H1 (cell line): ENCODE measurements at places on chromosomes 12 and 14. TPM values are rescaled to one million over a fixed set of nuclear protein-coding genes. Genes with fewer than 3 reads are reported as not detected.

The OVCH1 gene
- 0.07 and 0.10 TPM in 2 replicates for total RNA-seq

The FGF6 gene
- not detected in 2 replicates for total RNA-seq

The ALKBH2 gene
- 22.5 and 25.9 TPM in 2 replicates for total RNA-seq

The CIDEB gene
- total RNA-seq = not detected in 2 replicates

The OR10P1 gene
- total RNA-seq = not detected in 2 replicates

The APPL2 gene
- total RNA-seq = 19.0 and 22.9 TPM in 2 replicates

The E2F7 gene
- 18.5 and 25.2 TPM in 2 replicates for total RNA-seq

The LGR5 gene
- 0.15 and 0.19 TPM in 2 replicates for total RNA-seq

The MSI1 gene
- total RNA-seq = 51.9 and 53.1 TPM in 2 replicates

The PTPN6 gene
- 25.7 and 28.4 TPM in 2 replicates for total RNA-seq

The SCN8A gene
- 10.7 and 12.0 TPM in 2 replicates for total RNA-seq

The SLC17A8 gene
- 0.11 and 0.30 TPM in 2 replicates for total RNA-seq

The OTUB2 gene
- total RNA-seq = 4.1 and 4.2 TPM in 2 replicates

The GPR84 gene
- not detected in 2 replicates for total RNA-seq

The TMPRSS12 gene
- not detected in 2 replicates for total RNA-seq

- DNase-seq = no peak
These were observed 2.4 kb downstream of the ABCB9 start for GRCh38 chr12:122963941-122964265.

DNA sequence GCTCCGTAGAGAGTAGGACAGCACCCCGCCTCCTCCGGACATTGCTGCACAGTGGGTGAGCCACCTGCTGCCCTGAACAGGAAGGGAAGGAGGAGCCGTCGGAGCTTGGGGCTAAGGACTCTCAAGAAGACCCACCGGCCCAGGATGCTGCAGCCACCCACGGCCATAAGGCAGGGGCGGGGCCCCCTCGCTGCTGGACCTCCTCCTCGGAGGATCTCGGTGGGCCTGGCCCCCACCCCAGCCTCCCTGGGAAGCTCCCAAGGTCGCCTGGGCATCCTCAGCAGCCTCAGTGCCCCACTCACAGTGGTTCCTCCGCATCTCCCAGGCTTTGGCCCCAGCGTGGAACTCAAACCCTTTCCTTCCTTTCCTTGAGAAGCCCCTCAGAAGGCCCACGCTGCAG is 68.6 kb upstream of the DIO3 start:
- DNase-seq = no peak

DNA sequence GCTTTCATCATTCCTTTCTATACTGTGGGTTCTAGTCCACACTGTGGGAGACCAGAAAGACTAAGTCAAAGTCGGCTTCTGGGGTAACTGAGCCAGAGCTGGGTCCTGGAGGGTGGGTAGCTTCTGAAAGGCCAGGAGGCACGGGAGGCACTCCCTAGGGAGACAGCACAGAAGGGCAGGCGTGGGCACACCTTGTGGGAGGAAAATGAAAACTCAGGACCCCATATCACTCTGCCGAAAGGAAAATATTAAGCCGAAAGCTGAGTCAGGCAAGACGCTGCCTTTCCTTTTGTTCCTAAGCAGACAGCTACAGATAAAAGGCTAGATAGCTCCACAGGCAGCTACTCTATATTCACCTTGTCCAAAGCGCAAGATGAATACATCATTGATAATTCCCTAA is 20.7 kb downstream of the ANO2 start:
- no peak for DNase-seq

GRCh38 chr12:76878099-76878898 is 520 bp downstream of the CSRP2 start:
- peak; percentile 83 for DNase-seq

- no peak for DNase-seq
These were observed 112.5 kb downstream of the PTPRQ start for GRCh38 chr12:80556566-80556965.

GRCh38 chr12:77742631-77743030 is 88.1 kb upstream of the NAV3 start:
- DNase-seq = no peak

- no peak for DNase-seq
These were observed 49.0 kb downstream of the MSRB3 start for GRCh38 chr12:65327207-65328076.

DNA sequence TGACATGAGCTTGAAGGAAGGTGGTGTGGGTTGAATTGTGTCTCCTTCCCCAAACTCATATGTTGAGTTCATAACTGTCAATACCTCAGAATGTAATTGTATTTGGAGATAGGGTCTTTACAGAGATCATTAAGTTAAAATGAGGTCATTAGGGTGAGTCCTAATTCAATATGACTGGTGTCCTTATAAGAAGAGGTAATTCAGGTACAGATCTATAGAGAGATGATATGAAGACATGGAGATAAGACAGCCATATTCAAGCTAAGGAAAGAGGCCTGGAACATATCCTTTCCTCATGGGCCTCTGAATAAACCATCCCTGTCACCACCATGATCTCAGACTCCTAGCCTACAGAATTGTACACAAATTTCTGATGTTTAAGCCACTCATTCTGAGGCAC is 514.7 kb upstream of the MGAT4C start:
- DNase-seq = no peak

GRCh38 chr14:77579065-77579464 is 37.4 kb downstream of the SPTLC2 start:
- DNase-seq = no peak

GRCh38 chr12:88325076-88325815 is 183.1 kb downstream of the TMTC3 start:
- no peak for DNase-seq

DNA sequence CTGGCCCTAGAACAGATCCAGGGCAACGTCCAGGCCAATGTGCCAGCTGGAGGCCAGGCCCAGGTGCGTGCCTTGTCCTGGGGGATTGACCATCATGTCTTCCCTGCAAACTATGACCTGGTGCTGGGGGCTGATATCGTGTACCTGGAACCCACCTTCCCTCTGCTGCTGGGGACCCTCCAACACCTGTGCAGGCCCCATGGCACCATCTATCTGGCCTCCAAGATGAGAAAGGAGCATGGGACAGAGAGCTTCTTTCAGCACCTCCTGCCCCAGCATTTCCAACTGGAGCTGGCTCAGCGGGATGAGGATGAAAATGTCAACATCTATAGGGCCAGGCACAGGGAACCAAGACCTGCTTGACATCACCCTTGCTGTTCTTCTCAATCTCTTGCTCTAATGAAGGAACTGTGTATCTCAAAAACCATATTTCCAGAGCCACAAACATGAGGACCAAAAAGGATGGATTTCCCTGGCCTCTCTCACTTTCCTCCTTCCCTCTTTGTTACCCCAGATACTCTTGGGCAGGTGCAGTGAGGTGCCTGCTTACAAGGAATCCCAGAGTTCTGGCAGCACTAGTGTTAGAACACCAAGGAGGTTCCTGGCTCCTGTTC is 2.2 kb upstream of the TSFM start:
- DNase-seq = no peak

GRCh38 chr12:49355913-49356312 is 9.2 kb downstream of the DNAJC22 start:
- no peak for DNase-seq

DNA sequence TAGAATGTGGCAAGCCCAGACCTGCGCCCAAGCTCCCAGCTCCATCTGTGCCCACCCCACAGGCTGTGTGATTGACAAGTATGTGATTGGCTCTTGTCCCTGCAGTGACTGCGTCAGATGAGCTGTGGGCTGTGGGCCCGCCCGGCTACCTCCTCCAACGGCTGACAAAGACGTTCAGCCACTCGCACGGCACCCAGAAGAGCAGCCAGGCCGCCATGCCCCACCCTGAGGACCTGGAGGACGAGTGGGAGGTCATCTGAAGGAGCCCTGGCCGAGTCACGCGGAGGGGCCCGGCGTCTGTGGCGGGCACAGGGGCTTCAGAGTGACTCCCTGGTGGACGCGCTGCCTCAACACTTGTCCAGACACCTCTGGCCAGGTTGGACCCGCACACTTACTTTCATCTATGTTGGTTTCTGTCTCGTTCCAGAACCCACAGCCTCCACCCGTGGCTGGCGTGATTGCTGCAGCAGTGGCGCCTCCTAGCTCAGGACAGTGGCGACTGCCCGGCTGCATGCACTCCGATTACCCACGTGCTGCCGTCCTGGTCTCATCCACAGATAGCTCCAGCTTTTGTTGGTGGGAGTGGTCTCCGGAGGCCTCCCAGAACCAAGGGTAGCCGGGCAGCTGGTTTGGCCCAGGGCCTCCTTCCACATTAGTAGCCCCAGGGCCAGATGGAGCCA is 11.4 kb downstream of the ANKRD9 start:
- DNase-seq = no peak

DNA sequence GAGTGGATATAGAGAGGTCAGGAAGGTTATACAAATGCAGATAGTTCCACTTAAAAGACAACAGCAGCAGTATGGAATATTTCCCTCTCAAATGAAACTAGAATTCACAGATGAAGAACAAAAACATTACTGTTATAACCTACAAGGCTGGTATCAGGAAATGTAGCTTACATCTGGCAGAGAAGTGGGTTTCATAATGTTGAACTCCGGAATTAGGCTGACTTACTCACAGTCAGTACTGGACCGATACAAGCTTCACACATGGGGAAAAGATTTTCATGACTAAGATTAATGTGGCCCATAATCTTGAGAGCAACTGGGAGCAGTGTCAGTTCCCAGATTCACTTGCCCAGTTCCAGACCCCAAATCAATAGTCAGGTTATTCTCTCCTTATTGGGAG is 353.9 kb downstream of the DUSP6 start:
- no peak for DNase-seq

GRCh38 chr12:90042920-90043641 is 334.4 kb upstream of the ATP2B1 start:
- no peak for DNase-seq

DNA sequence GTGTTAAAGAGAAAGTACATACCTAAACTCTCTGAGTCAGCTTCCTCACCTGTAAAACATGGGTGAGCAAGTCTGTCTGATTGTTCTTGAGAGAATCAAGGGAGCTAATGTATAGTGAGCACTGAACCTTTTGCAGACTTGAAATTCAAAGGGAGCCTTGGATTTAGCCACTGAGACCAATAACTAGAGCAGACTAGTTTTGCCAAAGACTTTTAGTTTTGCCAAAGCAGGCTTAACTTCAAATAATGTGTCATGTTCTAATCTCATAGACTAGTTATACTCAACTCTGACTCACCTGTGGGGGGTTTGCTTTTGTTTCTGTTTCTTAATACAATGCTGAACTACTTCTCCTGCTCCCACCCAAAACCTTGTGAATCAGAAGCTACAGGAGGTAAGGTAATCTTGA is 123.7 kb downstream of the SLC25A21 start:
- no peak for DNase-seq
